Renal cortex interstitium (tissue), 15 donors: ENCODE measurements at places on chromosomes 16 and 17.

DNA sequence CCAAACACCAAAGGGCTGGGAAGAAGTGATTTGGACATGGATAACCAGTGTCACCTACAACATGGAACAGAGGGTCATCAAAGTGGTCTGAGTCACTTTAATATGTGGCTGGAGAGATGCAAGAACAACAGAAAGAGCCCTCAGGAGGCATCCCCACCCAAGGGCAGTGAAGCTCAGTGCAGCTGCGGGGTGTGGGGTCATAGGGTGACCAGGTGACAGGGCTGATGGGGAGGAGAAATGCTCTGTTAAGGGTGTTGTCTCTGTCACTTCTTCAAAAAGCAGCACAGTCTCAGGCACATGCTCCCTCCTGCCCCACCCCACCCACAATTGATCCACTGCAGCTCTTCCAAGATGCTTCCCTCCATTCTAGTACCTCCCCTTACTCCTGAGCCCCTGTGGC lies 819.1 kb downstream of the KCNJ18 start:
- no peak for DNase-seq

- no peak for DNase-seq
These were observed 2.3 kb downstream of the RPUSD1 start for GRCh38 chr16:785563-786535.

GRCh38 chr17:75645501-75645888 lies 12.3 kb downstream of the SMIM5 start:
- no peak for DNase-seq

GRCh38 chr17:38920374-38921291 lies 4.8 kb upstream of the LASP1NB start:
- DNase-seq: no peak

GRCh38 chr16:58579587-58579986 lies 50.0 kb downstream of the CNOT1 start:
- no peak for DNase-seq
